ENCODE measurements at places on chromosomes 12 and 14.

DNA sequence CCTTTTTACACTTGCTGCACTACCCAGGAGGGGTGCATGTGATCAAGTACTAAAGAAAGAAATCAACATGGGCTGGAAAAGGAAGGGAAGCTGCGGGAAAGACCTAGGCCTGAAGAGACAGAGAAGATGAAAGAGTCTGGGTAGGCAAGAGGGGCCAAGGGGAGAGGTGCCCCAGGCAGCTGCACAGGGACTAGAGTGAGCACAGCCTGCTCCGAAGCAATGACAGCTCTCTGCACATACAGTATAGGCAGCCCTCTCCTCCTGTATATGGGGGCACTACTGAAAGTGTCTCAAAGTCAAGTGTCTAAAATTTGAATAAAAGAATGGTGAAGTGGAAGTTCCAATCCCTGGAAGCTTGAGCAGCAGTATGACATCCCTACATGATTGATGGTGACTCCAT lies 112.0 kb downstream of the TMTC1 start:
- no peak for DNase-seq

GRCh38 chr14:28577187-28577586 lies 189.4 kb upstream of the FOXG1 start:
- no peak for DNase-seq

- DNase-seq: no peak
Observed at GRCh38 chr12:11658791-11659190, 9.3 kb downstream of the ETV6 start.

GRCh38 chr14:103206836-103207387 lies 83.7 kb downstream of the TNFAIP2 start:
- no peak for DNase-seq

GRCh38 chr14:59776468-59776867 lies 94.1 kb downstream of the RTN1 start:
- DNase-seq: no peak

DNA sequence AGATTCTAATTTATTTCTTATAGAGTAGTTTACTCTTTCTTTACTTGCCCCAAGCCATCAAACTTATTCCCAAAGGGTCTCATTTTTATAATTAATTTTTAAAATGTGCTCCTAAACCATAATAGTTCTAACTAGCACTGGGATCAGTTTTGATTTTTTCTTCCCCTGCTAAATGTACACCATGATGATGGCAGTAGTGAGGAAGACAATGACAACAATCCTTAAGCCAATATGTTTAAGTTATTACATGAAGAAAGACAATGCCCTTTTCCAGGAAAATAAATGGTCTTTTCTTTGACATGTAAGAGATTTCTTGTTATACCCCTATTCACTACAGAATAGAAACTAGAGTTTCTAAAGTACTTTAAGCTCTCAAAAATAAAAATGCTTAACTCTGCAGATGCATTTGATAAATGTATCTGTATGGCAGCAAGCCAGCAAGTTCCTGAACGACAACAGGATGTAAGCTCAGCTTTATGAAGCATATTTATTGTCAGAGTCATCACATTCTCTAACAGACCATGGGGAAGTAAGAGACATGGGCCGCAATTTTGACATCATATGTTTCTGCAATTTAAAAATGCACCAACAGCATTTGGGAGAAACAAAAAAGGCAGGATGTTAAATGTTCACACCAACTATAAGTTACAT lies 36.0 kb upstream of the SNX6 start:
- DNase-seq: no peak

GRCh38 chr12:54723379-54724256 lies 75.5 kb upstream of the DCD start:
- no peak for DNase-seq

DNA sequence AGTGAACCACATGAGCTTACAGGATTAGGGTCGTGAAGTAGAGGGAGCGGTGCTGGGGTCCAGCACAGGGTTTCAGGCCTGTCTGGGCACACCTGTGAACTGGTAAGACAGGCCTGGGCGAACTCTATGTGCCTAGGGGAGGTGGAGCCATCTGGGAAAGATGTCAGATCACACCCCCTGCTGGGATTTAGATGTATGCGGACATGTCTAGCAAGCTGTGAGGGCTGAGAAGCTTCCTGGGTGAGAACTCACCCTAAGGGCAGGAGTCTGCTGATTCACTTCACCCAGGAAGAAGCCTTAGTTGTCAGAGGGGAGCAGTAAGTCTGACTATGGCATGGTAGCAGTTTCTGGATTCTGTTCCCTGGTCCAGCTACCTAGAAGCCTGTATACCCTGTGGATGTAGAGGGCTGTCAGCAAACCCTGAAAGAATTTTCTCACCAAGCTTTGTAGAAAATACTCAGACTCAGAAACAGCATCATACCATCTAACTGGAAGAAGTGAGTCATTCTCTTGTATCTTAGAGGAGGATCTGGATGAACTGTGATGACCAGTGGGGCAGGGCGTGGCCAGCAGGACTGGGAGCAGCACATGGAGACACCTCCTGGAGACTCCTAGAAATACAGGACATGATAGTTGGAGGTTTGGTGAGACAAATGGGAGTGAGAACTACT lies 11.2 kb upstream of the PYGL start:
- no peak for DNase-seq

GRCh38 chr14:81868172-81868571 lies 334.5 kb upstream of the SEL1L start:
- DNase-seq: no peak

DNA sequence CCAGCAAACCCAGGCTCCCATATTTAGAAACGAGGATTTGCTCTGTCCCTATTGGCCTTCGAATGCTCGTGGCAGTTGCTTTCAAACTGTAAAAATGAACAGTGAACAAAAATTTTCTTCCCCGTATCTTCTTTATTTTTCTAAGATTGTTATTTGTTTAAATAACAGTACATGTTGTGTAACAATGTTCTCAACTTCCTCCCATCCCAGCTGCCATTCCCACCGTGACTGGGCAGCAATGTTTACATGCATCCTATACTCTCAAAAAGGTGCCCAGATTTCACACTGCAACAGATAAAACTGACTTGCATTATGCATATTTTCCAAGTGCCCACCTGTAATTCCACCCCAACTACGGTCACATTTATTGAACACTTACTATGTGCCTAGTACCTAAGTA lies 12.8 kb downstream of the VCPKMT start:
- DNase-seq: no peak

- DNase-seq: no peak
Observed at GRCh38 chr12:110179291-110179690, 55.1 kb downstream of the IFT81 start.

DNA sequence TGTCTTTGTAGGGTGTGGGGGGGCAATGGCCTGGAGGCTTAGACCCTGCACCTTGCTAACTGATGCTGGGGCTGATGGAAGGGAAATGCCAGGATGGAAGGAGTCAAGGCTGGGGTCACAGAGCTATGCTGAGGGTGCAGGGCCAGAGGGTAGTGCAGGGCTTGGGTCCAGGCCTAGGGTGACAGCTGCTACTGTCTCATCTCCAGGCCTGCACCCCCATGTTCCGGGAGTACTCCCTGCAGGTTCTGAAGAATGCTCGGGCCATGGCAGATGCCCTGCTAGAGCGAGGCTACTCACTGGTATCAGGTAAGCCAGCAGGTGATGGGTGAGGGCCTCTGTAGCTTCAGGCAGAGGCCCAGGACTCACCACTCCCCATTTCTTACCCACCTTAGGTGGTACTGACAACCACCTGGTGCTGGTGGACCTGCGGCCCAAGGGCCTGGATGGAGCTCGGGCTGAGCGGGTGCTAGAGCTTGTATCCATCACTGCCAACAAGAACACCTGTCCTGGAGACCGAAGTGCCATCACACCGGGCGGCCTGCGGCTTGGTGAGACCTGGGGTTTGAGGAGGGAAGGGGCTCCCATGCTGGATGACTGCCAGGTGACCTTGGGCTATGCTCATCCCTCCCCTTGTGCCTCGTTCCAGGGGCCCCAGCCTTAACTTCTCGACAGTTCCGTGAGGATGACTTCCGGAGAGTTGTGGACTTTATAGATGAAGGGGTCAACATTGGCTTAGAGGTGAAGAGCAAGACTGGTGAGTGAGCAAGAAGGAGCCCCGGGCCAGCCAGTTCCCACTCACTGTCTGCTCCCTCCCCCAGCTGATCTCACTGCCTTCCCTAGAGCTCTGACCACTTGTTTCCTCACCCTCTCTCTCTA lies 4.1 kb downstream of the SHMT2 start:
- no peak for DNase-seq

DNA sequence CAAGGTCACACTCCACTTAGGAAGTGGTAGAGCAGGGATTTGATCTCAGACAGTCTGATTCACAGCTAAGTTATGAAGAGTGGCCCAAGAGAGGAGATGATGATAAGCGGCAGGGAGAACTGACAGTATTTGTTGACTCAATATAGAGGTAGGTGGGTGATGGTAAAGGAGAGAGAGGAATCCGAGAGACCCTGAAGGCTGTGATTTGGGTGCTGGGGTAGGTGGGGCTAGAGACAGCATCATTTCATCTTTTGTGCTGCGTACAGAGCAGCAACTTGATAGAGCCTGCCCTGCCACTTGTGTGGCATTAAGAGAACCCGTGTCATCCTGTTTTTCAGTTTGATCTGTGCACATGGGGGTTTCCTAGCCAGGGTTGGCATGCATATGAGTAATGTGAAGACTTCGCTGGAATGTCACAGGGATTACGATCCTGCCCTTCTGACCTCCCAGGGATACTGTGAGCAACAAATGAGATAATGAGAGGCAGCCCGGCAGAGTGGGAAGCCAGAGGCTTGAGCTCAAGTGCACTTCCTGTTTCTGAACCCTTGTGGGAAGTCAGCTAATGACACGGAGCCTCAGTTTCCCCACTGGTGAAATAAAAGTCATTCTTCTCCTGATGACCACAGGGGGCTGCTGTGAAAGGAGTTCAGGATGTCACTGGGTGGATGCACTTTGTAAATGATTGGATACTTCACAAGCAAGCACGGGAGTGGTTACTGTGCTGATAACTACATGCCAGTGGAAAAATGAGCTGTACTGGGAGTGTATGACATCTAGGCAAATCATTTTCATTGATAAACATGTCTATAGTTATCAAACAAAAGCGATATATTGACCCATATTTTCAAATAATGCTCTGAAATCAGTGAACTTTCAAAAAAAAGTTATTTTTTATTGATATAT lies 59.5 kb upstream of the IGF1 start:
- no peak for DNase-seq

DNA sequence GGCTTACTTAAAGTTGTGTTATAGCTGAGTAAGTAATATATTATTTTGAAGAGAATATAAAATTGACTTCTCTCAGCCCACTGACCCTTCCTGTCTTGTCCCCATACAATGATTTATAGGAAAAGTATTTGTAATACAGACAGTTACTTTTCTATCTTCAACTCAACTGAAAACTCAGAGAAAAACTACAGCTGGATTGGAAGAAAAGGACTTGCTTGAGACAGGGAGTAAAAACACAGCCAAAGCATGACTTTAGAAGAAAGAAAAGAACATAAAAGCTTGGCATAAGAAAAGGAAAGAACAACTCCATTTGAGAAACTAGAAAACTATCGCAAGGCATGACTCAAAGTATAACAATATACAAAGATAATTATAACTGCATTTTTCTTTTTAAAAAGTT lies 57.5 kb downstream of the MSRB3 start:
- DNase-seq: no peak

DNA sequence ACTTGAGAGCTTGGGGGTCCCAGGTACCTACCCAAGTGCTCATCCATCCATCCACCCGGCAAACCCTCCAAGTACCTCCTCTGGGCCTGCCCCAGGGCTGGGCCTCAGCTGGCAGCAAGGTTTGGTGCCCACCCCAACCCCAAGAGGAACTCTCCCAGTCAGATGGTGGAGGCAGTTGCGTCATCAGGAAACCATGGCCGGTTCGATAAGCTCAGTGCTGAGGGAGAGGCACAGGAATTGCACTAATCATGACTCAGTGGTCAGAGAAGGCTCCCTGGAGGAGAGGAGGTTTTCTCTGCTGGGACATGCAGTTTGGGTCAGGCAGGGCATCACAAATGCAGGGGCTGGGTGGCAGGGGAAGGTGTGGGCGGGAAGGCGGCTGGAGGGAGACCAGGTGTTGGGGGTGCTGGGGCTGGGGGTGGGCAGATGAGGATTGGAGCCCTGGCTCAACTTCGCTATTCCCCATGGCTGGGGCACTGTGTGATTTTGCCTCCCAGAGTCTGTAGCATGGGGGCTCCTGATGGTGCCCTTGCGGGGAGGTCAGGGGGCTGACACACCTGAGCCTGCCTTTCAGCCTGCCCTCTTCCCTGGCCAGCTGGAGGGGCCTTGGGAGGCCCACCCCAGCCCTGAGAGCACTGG lies 32.2 kb downstream of the SH2B3 start:
- DNase-seq: no peak

DNA sequence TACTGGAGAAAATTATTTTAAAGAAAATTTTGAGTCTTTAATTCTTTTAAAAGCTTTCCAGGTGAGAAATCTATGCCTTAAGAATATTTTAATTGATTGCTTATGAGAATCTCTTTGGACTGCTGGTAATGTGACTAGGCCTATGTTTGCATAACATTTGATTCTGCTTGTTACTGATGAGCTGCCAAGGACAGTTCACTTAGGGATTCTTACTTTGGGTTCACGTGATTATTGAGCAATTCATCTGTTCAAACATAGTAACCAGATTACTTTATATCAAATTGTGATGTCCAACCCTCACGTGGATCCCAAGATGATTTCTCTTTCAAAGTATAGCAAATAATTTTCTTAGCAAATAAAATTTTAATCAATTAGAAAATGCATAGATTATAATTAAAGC lies 27.4 kb upstream of the ABCD2 start:
- no peak for DNase-seq

- DNase-seq: no peak
Observed at GRCh38 chr12:72839696-72840095, 567.5 kb downstream of the TRHDE start.

- no peak for DNase-seq
Observed at GRCh38 chr12:2265461-2266167, 212.8 kb downstream of the CACNA1C start.

DNA sequence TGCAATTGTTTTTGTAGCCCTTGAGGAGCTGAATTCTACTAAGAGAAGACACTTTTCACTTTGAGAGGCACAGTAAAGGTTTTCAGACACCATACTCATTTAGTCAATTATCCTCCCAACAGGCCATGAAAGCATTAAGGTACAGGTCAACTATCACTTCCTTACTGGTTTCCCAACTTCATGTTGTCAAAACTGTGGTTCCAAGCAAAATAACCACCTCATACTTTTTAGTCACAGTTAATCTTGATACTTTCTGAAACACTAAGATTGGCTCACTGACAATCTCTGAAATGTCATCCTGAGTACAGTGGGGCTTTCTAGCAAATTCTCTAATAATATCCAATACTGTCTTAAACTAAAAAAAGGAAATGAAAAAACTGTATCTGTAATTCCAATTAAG lies 71.7 kb downstream of the SLC2A13 start:
- no peak for DNase-seq

DNA sequence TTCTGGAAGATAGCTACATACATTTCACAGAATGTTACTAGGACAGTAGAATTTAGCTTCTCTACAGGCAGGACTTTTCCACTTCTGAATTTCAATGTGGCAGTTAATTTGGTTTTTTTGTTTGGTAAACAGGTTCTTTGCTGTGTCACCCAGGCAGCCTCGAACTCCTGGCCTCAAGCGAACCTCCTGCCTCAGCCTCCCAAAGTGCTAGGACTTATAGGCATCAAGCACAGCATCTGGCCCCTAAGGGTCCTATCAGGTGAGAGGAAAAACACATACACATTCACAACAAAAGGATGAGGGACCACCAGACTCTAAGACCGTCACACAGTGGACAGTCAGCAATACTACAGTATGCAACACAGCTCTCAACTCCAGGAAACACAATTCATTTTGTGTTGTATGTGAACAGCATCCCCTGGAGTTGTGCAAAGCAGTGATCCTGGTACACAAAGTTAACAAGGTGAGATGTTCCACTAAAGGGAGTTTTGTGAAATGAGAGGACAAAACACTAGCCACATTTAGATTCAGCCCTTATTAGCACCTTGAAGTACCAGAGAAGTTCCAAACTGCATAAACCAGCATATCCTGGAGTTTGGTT lies 6.9 kb downstream of the ATP2B1 start:
- no peak for DNase-seq

Measured in stimulated activated CD8-positive, alpha-beta memory T cell treated with anti-CD3 and anti-CD28 coated beads, Interleukin-4, amount 100 ng/mL, for 1 hour (primary cell).